ENCODE measurements at places on chromosomes 12 and 14.

DNA sequence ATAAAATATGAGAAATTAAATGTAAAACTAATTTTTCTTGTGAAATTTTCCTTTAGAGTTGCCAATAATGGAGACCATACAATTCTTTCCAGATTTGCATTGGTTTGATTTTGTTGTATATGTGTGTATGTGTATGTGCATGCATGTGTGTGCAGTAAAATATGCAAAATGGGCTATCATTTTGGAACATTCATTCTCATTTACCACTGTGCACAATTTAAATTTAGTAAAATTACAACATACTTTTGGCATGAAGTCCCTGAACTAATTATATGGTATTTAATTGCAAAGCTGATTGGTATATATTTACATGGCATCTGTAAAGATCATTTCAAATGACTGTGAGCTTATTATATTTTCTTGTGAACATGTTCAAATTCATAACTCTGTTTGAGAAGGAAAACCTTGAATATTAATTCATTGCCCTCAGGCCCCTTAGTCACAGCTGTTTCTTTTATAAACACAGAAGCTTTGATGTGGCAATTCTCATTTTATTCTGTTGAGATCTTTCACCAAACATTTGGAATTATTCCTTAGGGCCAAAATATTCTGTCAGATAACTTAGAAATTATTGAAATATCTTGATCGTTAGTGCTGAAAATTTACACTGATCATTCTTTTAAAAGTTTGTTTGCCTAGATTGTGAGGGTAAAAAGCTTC, 17.6 kb downstream of the KERA start:
- DNase-seq: no peak

DNA sequence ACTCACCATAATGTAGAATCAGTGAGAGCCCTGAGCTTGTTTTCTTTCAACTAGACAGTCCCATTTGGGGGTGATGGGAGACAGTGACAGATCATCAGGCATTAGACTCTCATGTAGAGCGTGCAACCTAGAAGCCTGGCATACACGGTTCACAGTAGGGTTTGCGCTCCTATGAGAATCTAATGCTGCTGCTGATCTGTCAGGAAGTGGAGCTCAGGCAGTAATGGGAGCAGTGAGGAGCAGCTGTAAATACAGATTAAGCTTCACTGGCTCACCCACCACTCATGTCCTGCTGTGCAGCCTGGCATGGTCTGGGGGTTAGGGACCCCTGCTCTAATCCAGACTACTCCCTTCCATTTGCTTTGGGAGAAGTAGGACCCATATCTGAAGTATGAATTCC, 55.6 kb downstream of the FNTB start:
- DNase-seq: no peak

- no peak for DNase-seq
These were observed 6.3 kb downstream of the SLC25A47 start for GRCh38 chr14:100329233-100330006.

- DNase-seq: no peak
These were observed 18.0 kb downstream of the PIGH start for GRCh38 chr14:67582061-67582460.

DNA sequence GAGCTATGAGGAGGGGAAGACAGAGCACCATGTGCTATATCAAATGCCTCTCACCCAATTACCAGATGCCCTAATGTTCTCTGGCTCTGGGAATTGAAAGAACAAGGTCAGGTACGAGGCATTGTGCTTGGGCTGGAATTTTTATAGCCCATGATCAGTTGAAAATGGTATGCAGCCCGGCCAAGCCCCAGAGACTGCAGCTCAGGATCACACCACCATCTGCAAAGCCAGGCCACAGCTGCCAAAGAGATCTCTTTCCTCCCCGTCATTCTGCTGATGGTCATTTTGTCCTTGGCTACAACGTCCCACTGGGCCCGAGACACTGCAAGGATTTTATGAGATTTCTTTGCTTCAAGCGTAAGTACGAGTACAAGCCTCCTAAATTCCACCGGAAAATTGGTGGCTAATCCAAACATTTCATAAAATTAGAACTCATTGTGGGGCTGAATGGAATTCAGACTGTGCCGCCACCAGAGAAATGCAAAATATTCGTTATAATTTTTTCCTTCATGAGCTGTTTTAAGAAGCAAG, 15.1 kb downstream of the NUAK1 start:
- no peak for DNase-seq

DNA sequence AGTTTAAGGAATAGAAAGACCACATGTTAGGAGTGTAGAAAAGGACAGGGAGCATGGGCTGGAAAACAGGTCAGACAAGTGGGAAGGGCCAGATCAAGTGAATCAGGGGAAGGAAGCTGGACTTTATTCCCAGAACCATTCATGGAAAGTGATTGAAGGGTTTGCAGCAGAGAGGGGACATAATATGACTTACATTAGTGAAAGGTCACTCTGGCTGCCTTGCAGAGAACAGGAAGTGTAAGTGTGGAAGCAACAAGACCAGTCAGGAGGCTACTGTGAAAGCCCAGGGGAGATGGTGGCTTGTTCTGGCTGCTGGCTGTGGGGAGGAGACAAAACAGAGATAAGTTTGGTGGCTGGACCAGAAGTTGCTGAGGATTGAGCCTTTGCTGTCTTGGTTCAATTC, 69.1 kb downstream of the VCPKMT start:
- DNase-seq: no peak

GRCh38 chr12:112979041-112979680, 842 bp downstream of the OAS2 start:
- peak; percentile 66 for DNase-seq

GRCh38 chr12:61870658-61871484, 389.3 kb upstream of the USP15 start:
- no peak for DNase-seq

Measured in activated CD8-positive, alpha-beta memory T cell treated with anti-CD3 and anti-CD28 coated beads, Interleukin-2, amount 50 U/mL, for 48 hours (primary cell).